Keratinocyte (primary cell): ENCODE measurements at places on chromosomes 12 and 14.
A peak's percentile ranks its signal among the peaks of the same experiment; 100 is the strongest.

DNA sequence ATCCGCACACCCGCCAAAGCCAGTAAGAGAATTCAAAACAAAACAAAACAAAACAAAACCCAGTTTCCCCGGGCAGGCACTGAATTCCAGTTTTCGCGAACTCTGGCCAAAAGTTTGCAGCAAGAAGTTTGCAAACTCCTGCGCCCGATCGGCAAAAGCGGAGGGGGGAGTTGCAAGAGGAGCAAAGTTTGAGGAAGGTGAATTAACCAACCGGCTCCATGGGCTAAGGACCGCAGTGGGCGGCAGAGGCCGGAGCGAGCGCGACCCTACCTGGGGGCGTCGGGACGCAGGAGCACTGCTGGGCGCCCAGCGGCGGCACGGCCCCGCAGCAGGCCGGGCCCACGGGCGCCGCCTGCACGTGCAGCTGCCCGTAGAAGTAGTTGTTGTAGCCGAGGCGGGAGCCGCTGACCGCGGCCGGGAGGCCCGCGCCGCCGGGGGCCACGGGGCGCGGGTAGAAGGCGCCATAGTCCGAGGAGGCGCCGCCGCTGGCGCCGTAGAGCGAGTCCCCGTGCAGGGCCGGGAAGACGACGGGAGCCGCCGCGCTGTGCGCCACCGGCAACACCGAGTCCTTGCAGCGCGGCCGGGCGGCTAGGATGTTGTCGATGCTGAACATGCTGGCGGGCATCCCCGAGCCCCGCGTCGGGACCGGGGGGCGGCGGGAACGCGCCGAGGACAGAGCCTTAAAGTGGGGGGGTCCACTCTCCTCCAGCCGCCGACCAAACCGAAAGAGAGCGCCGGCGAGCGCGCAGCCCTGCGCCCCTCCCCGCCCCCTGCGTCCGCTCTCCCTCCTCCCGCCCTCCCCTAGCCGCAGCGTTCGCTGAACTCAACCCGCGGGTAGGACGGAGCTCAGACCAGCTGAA, at the start of gene GSC:
Gene GSC (minus strand): TSS at position 723 of the 860 bp plus-strand sequence. CDS start 98 bp downstream, at position 625.
- DNase-seq, result no peak

DNA sequence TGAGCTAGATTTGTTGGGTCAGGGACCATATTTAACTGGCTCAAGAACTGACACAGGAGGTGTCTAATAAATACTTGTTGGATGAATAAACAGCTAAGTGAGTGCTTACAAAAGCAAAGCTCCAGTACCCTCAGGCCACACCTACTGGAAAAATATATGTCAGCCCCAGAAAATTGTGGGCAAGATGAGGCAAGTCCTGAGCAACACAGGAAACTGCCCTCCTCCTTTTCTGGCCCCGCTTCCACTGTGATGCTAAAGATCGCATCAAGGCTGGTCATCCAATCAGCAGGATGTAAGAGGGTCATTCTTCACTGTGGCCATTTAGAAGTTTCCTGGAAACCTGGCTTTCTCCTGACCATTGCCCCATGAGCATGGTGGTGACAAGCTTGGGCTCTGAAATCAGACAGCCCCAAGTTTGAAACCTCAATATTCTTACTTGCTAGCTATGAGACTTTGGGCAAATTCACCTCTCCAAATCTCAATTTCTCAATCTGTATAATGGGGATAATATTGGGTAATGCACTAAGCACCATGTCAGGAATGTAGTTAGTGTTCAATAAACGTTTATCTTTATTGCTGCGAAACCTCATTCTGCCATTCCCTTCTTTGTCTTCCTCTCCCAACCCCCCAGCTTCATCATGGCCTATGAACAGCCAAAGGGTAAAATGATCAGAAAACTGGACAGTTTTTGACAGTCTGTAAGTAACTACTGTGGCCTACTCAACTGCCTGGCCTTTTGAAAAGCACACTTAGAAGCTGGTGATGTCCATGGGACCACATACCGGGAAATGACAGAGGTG, 139.3 kb upstream of the PZP start:
- peak; percentile 60 for DNase-seq

- DNase-seq, result no peak
Observed at GRCh38 chr12:66531766-66532165, 147.1 kb downstream of the GRIP1 start.

- DNase-seq, result no peak
Observed at GRCh38 chr14:104395276-104395675, 184.3 kb upstream of the C14orf180 start.

DNA sequence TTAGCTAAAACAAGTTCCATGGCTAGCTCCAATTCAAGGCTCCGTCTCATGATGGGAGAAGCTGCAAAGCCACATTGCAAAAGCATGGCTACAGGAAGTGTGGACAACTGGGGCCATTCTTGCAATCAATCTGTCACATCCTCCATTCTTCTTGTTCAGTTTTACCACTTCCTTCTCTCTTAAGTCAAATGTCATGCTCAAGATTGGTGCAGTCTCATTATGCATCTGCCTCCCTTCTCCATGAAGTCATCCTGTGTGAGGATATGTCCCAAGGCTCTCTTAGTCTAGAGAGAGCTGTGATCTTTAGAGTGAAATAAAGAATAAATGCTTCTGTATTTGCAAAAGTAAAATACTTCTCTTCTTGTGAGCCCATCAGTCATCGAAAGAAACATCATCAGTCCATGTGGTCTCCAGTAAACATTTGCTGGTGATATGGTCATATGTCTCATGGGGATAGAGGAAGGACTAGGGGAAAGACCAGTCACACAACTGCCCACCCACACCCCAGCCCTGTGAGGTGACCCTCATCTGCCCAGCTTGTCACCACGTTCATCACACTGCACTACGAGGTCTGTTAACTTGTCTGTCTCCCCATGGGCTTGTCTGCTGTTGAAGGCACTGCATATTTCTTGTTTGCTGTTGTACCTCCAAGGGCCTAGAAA, 303.0 kb downstream of the NUAK1 start:
- no peak for DNase-seq

- DNase-seq, result peak; percentile 83
Observed at GRCh38 chr12:13165617-13166041, 30.9 kb upstream of the EMP1 start.
